ENCODE measurements at places on chromosomes 12 and 14.

- no peak for DNase-seq
These were observed 1636.5 kb upstream of the FLRT2 start for GRCh38 chr14:83893447-83893846.

- no peak for DNase-seq
These were observed 951.4 kb downstream of the VRK1 start for GRCh38 chr14:97748616-97749015.

DNA sequence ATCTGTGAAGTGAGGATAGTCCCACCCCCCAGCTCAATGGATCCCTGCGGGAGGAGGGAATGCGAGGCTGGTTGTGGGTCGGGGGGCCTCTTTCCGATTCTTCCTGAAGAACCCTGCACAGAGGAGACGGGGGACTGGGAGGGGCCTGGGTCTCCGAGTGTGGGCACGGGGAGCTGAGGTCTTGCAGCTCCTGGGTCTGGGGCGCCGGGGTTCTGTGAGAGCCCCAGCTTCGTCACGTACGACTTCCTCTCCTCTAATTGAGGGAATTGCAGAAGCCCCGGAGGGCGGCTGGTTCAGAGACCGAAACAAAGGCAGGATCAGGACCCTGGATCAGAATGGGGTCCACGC is 66.6 kb downstream of the DIO3 start:
- DNase-seq: no peak

- DNase-seq: no peak
These were observed 103.7 kb downstream of the PRICKLE1 start for GRCh38 chr12:42485823-42486222.

GRCh38 chr12:106112145-106112821 is 26.5 kb downstream of the NUAK1 start:
- no peak for DNase-seq

- no peak for DNase-seq
These were observed 48.9 kb downstream of the BDKRB1 start for GRCh38 chr14:96304956-96305355.

DNA sequence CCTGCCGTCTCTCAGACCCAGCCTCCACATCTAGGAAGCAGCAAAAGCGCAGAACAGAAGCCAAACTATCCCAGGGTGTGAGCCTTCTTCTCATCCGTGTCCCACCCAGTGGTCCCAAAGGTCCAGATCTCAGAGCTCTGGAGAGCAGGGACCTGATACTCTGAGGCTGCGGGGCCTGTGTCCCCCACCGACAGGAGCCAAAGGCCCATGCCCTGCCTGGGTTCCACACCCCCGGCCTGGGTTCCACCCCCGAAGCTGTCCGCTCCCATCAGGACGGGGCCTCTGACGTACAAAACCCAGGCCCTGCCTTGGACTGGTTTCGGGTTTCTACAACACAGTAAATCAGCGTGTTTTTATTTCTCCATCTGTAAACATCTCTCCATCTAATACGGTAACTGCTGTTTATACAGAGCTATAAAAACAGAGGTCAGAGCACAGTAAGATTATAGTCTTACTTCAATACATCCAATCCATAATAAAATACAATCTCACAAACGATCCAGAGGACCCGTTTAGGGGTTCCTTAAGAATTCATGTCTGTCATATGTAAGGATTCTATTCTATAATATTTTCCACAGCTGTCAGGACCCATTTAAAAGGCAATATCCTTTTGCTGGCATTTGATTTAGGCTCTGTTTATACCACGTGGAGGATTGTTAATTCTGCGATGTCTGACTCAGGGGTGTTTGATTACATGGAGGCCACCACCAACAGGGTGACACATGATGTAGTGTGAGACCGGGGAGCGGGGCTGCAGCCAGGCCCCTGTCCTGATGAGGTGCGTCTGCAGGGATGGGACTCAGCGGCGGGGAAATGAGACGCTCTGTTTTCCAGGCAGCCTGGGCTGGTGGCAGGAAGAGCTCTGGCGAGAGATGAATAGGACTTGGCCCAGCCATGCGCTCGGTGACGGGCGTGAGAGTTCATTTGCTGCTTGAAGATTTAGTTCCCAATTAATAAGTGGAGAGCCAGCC is 110.3 kb downstream of the DICER1 start:
- DNase-seq: no peak

DNA sequence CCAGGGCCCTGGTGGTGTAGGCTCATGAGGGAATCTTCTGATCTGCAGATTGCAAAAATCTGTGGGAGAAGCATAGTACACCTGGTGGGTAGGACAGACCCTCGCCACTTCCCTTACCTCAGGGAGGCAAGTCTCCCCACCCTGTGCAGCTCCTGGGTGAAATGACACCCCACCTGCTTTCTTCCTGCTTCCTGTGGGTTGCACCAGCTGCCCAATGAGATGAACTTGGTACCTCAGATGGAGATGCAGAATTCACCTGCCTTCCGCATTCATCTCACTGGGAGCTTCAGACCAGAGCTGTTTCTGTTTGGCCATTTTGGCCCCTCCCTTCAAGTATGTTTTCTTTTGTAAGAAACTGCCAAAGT is 4.7 kb downstream of the CLEC2D start:
- peak; percentile 47 for DNase-seq

- peak; percentile 59 for DNase-seq
These were observed 3.2 kb upstream of the SYNE3 start for GRCh38 chr14:95519699-95520098.

GRCh38 chr14:92103363-92103989 is 2.9 kb downstream of the ATXN3 start:
- DNase-seq: no peak

GRCh38 chr12:1581973-1582708 is 12.2 kb downstream of the FBXL14 start:
- no peak for DNase-seq

DNA sequence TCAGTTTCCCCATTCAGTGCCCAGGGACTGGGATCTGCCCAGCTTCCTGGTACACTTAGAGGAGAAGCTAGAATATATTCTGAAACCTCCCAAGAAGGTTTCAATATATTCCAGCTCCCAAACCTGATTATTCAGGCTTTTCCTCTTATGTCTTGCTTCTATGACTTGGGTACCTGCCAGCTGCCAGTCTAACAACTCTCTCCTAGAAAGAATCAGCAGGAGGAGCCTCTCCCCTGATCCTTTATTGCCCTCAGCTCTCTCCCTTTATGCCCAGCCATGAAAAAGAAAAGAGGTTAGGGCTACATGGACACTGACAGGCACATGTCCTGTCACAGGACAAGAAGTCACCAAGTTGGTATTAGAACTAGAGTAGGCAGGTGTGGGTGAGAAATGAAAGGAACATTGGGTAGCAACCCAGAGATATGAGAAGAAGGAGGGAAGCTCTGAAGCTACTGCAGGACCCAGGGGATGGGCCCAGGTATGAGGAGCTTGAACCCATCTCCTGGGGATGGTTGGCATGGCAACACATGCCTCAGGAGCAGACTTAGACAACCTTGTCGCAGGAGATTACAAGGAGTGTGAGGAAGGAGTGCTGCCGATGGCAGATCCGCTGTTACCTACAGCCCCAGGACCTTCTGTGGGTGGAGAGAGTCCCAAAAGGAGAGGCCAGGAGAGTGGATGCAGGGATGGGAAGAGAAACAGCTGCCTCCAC is 2.0 kb upstream of the CACNB3 start:
- DNase-seq: no peak

DNA sequence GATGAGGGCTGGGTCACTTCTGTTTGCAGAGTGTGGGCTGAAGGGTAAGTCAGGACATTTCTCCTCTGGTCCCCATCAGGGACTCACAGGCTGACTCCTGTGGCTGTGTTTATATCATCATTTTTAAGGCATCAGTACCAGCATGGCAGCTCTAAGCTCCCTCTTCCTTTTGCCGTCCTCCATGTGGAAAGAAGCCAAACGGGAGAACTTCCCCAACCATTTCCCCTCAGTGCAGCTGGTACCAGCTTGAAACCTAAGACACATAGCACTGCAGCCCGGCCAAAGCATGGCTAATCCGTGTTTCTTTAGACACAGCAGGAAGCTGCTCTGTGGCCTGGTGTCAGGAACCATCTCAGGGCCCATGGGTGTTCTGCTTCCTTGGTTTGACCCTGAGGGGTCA is 31.9 kb upstream of the ATP2A2 start:
- no peak for DNase-seq

DNA sequence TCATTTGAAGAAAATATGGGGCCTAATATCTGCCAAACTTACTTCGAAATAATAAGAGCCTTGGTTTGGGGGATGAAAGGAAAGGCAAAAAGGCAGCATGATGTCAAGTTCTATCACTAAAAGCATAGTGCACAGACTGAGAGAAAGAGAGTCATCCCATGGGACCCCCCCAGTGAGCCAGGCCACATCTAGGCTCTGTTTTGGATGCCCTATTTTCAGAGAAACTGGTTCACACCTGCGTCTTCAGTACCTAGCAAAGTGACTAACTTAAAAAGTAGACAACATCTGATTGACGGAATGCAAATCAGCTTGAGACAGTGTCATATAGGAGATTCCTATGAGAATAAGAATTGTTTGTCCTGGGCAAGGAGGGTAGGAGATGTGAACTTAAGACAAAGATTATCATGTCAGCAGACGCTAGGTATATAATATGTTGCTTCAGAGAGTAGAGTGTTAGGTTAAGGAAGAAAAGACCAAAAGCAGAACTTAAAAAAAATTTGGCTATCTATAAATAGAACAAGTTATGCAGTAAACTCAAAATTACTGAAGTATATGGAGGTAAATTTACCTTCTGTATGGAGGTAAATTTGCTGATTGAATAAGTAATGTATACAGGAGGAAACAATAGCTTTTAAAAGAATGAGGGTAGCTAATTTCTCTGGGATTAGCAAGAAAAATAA is 148.2 kb downstream of the SLC41A2 start:
- no peak for DNase-seq

- peak; percentile 64 for DNase-seq
These were observed 61.7 kb upstream of the BCL2L14 start for GRCh38 chr12:12008931-12009611.

DNA sequence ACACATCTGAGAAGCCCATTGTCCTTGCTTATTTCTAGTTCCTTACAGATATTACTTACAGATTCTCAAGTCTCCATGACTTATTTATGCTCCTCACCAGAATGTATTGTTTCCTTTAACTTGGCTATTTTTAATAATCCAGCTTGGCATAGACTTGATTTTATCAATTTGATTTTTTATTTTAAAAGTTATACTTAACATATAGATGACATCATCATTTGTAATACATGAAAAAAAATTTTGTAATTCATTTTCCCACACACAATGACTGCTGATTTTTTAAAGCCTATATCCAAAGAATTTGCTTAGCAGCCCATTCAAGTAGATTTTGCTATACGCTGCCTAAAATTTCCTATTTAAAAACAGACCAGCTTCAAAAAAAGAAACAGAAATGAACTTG is 39.8 kb downstream of the PTPRR start:
- no peak for DNase-seq

DNA sequence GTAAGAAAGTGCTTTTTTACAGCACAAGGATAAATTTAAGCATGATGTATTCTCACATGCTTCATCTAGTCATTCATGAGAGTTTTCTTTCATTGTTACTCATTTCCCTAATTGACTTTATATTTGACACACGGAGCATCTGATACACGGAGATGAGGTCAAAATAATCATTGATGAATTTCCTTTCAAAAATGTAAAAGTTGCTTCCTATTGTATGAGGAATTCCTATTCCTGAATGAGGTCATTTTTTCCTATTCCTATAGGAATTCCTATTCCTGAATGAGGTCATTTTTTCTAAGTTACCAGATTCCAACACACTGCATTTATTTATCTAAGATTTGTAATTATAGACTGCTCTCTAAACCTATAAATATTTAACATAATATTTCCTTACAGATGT is 316.7 kb upstream of the KITLG start:
- no peak for DNase-seq

GRCh38 chr14:36756226-36756625 is 94.6 kb downstream of the PAX9 start:
- no peak for DNase-seq

GRCh38 chr12:53059434-53060063 is 9.7 kb downstream of the TNS2 start:
- DNase-seq: no peak

- no peak for DNase-seq
These were observed 8.4 kb downstream of the GPRC5A start for GRCh38 chr12:12899530-12900380.

DNA sequence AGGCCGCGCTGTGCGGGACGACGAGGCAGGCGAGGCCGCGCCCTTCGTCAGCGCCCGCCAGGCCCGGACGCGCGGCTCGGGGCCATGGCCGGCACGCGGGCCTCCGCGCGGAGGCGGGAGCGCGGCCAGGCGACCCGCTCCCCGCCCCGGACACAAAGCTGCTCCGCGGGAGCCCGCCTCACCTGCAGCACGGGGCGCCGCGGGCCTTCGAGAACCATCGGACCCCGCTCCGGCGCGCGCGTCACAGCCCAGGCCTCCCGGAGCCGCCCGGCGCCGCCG is 342 bp downstream of the DICER1 start:
- DNase-seq: no peak

DNA sequence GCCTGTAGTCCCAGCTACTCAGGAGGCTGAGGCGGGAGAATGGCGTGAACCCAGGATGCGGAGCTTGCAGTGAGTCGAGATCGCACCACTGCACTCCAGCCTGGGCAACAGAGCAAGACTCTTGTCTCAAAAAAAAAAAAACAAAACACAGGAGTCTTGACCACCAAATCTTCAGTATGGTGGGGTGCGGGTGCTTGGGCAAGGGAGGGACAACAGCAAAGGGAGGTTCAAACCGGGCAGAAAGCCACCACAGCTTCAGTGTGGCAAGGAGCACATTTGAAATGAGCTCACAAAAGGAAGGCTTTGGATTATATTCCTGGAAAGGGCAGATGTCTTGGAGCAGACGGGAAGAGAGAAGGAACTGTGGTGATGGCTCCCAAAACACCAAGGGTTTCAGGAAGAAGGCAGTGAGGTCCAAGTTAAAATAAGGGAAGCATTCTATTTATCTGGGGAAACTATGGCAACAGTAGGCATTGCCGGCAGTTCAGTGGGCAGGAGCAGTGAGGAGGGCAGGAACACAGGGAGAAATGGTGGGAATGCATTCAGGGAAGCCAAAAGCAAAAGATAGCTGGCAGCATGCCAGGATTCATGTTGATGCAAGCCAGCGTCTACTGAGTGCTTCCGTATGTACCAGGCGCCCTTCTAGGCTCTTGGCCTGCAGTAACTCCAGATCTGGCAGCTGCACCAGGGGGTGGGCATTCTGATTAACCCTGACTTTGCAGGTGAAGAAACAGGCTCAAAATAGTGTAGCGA is 51.0 kb upstream of the SRSF5 start:
- DNase-seq: no peak

DNA sequence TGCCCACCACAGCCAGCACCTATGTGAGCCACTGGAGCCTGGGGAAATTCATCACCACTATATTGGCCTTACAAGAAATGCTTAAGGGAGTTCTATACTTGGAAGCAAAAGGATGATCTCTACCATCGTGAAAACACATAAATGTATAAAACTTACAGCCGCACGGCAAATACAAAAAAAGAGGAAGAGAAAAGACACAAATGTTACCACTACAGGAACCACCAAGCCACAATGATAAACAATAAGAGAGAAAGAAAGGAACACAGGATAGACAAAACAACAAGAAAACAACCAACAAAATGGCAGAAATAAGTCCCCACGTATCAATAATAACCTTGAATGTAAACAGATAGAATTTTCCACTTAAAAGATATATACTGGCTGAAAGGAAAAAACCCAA is 267.5 kb downstream of the TMEM121 start:
- DNase-seq: no peak

GRCh38 chr12:110718222-110718908 is 24.3 kb downstream of the PPP1CC start:
- peak; percentile 61 for DNase-seq
